Activated CD4-positive, alpha-beta T cell treated with anti-CD3 and anti-CD28 coated beads, Interleukin-2, amount 10 ng/mL, durations not matched to agents 24 days and 14 days (primary cell): ENCODE measurements at places on chromosomes 16 and 17.
A peak's percentile ranks its signal among the peaks of the same experiment; 100 is the strongest.

- DNase-seq = no peak
These were observed 222 bp downstream of the ZG16B start for GRCh38 chr16:2830355-2830695.

DNA sequence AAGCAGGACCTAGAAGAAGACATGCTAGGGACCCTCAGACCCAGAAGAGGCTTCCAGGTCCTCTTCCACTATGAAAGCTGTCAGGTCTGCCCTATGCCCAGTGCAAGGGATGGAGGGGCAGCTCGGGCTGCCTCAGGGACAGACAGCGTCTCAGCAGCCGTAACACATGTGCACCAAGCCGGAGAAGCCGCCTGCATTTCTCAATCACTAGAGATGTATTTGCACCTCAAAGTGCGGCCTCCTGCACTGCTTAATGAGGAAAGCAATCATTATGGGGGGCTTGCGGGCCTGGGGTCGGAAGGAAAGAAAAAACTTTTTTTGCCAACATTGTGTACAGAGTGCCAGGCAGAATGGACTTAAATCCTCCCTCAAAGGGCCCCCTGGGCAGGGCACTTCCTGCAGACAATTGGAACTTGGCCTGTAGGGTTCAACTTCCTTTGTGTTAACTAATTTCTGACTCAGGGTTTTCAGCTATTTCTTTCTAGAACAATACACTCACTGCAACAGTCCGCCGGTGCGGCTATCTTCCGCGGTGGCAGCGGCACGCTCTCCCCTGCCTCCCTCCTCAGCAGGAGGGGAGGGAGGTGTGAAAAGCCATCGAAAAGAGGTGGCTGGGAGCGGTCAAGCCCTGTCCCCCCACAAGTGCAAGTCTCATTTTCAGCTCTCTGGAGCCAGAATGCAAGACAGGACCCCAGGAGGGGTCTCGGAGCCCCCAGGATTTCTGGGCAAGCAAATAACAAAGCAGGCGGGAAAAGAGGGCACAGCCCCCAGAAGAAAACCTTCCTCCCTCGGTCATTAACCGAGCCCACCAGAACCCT lies 101.2 kb downstream of the ZNF423 start:
- DNase-seq = no peak

- DNase-seq = no peak
These were observed 12.1 kb upstream of the TMEM92 start for GRCh38 chr17:50262001-50262794.

GRCh38 chr17:20257798-20258197 lies 209.5 kb downstream of the LGALS9B start:
- DNase-seq = no peak

DNA sequence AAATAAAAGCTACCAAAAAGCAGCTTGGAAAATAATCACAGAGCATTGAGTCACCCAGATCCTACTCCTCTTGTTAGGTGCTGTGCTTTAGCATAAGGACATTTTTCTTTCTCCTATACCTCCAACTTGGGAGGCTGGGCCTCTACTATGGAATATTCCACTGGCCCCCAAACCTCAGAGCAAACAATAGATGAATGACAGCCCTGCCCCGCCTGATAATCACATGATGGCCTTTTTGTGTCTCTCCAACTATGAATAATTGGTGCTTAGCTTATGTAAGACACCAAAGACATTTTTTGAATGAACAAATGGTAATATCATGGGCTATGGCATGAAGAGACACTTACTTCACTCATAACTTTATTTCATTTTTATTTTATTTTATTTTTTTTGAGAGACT lies 250.2 kb downstream of the GRIN2A start:
- DNase-seq = no peak

DNA sequence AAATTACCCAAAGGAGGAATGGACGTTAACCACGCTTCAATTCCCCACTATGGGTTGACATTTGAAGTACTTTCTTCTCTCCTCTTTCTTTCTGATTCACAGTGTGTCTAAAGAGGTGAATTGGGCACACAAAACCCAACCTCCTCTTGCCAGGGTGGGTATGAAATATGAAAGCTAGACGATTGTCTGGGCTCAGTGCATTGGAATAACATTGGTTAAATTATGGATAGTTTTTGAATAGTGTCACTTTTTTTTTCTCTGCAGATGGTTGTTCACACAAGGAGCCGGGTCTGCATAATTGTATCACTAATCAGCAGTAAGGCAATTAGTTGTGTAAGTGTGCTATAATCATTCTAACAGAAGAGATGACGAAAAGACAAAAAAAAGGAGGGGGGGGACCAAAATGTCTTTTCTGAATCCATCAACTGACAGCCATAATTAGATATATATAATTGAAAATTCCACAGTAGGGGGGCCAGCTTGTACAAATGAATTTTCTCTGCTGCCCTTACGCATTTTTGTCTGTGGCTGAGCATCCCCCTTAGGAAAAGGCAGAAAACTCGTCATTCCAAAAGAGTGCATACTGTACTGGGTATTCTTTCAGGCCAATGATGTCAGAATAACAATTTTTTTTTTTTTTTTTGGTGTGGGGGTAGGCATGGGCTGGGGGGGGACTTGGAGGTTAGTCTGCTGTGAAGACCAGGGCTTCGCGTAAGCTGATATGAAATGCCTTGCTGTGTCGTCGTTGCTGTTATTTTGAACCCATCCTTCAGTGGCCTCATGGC lies 307.5 kb upstream of the SALL1 start:
- DNase-seq = no peak

GRCh38 chr17:29207975-29208374 lies 27.8 kb upstream of the MYO18A start:
- DNase-seq = no peak

- DNase-seq = no peak
These were observed 175.9 kb upstream of the SALL1 start for GRCh38 chr16:51327001-51327400.

DNA sequence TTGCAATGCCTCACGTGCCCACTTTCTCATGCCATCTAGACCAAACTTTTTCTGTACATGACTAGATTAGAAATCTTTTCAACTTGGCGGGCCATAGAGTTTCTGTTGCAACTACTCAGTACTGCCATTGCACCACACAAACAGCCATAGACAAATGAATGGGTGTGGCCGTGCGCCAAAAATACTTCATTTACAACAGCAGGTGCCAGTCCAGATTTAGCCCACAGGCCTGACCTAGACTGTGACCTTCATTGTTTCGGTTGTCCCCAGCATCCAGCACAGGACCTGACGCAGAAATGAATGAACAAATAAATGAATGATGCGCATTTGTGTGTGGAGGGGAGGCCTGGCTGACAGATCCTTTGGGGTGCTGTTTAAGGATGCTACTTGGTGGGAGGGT lies 14.3 kb upstream of the PDK2 start:
- no peak for DNase-seq

DNA sequence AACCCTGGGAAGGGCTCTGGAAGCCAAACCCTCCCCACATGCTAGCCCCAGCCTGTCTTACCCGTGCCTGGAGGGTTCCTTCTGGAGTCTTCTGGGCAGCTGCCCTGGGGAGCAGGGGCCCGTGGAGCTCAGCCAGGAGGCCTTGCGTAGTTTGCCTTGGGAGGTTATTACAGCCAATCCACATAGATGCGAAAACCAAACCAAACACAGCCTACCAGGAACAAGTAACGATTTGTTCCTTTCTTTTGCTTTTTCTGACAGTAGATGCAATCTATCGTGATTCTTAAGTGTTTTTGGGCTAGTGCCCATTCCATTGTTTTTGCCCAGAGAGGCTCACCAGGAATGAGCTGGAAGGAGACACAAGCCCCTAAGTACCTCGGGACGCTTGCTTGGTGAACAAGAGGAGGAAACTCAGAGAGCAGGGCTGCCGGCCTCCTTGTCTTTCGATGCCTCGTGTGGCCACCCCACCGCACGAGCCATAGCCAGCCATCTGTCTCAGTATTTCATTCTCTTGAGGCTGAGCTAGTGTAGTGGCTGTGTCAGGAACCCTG lies 102.7 kb upstream of the NOL11 start:
- DNase-seq = no peak

GRCh38 chr16:52548261-52549010 lies 1.5 kb upstream of the TOX3 start:
- DNase-seq = no peak

- no peak for DNase-seq
These were observed 325.6 kb downstream of the SLC39A11 start for GRCh38 chr17:72766761-72767356.

DNA sequence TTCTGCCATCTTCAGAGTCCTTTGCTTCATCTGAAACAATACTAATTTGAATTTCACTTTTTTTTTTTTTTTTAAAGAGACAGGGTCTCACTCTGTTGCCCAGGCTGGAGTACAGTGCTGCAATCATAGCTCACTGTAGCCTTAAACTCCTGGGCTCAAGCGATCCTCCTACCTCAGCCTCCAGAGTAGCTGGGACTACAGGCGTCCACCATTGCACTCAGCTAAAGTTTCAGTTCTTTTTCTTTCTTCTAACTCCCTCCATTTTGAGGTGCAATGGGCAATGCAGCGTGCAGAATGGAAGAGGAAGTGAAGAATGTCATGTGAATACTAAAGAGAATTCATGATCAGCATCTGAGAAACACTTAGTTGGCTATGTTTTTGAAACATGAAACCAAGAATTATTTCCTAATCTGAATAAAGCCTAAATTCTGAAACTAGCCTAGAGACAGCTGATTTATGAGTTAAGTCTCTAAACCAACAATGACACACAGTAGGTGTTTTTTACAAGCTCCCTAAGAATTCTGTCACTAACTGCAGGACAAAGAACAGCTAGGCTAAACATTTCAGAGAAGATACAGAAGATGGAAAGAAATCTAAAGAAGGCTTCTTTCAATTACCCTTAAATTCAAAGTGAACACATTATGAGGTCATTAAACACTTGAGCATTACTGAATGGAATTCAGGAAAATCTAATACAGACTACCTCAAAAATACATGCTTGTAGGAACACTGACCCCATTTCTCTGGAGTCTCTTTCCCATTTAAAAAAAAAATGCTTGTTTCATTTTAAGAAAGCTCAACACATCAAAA lies 21.0 kb downstream of the SNN start:
- DNase-seq = no peak

DNA sequence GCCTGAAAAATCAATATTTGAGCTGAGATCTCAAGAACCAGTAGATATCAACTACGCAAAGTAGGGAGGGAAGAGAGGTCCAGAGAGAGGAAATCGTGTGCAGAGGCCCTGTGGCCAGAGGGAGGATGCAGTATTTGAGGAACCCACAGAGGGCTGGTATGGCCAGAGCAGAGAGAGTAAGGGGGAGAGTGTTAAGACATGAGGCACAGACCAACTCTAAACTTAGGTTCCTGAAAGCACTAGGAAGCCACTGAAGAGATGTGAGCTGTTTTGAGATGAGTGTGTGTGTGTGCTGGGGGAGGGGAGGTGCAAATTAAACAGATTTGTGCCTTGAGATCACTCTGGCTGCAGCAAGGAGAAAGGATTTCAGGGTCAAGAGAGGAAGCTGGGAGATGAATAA lies 10.9 kb downstream of the SLC13A2 start:
- DNase-seq = no peak

DNA sequence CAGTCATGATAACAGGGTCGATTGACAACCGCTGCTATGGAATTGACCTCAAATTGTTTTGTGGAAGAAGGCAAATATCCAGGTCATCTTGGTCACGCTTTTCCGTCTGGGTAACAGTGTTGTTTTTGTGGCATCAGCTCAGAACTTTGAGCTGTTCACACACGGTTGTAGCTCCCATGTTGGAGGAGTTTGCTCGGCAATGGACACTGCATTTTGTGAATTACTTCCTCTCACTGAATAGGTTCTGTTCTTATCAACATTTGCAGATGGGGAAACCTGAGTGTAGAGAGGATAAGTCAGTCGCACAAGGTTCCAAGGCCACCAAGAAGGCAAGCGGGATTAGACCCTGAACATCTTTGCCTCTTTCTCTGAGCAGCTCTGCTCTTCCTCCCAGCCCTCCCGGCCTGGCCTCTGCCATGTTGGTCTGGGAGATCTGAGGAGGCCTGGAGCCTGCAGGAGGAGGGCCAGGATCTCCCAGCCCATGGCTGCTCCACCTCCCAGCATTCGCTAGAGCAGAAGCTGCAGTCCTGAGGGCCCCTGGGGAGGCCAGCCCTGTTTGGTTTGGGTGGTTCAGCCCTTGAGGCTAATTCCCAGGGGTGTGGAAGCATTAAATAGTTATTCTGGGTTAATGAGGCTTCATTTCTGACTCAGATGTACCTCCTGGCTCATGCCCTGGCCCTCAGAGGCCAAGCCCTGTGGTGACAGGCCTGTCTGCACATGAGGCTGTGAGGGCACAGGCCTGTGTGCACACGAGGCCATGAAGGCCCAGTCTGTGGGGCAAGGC lies 154.1 kb upstream of the PLCG2 start:
- no peak for DNase-seq

DNA sequence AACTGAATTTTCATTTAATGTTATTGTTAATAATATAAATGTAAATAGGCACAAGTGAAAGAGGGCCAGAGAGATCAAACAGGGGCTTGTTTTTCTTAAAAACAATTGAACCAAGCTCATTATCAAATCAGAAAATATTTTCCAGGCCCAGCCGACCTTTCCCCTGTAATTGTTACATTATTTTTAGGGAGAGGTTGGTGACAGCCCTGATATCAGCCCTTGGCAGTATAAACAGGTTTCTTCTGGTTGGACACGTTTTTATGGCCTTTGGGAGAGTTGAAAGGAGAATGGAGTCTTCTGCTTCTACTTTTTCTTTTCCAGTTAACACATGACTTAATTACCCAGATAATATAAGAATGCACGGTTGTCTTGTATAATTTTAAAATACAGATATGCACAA lies 40.0 kb upstream of the COQ7 start:
- DNase-seq = no peak

DNA sequence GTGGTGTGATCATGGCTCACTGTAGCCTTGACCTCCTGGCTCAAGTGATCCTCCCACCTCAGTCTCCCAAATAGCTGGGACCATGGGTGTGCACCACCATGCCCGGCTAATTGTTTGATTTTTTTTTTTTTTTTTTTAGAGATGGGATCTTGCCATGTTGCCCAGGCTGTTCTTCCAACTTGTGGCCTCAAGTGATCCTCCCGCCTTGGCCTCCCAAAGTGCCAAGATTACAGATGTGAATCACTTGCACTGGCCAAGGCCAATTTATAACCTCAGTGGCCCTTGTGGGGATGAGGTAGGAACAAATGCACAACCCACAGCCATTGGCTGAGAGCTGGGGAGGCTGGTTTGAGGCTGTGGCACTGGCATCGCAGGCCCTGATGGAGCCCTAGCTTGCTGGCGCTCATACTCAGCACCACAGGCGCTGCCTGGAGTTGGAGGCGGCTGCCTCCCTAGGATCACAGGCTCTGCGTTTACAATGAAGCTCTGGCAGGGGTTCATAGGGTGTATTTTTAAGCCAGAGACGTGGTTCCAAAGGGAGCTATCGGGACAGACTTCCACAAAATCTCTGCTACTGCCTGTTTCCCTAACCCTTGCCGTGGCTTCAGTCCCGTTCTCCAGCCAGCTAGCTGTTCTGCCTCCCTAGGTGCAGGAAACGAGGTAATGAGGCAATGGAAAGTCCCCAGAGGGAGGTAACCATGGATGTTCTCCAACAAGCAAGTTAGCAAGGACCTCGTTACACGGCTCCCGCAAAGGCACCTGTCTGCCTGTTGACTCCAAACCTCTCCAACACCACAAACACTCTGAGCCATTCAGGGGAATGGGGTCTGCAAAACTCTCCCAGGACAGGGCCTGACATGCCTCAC lies 2.9 kb downstream of the ABCA3 start:
- no peak for DNase-seq

GRCh38 chr16:53129281-53130158 lies 74.7 kb downstream of the CHD9 start:
- DNase-seq = no peak

- peak; percentile 41 for DNase-seq
These were observed 242.6 kb downstream of the XYLT1 start for GRCh38 chr16:17228048-17228707.
